ENCODE measurements at places on chromosomes 3 and 15.

DNA sequence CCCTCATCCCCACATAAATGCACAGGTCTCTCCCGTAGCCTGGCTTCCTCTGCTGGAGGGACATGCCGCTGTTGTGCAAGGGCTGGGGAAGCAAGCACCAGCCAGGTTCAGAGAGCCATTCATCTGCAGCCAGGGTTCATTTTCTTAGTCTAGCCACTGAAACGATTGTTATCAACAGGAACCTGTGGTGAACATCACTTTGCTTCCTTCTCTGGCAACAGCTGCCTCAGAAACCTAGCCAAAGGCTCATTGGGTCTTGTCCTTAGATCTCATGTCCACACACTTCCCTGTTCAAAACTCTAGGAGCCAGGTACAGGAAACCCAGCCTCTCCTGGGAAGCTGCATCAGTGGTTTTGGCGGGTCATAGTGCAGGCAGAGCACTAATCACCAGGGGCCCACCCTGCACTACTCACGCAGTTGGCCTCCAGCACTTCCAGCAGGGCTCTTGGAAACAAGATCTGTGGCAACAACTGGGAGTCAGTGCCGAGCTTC, 47.0 kb downstream of the OXNAD1 start:
- no peak for DNase-seq

DNA sequence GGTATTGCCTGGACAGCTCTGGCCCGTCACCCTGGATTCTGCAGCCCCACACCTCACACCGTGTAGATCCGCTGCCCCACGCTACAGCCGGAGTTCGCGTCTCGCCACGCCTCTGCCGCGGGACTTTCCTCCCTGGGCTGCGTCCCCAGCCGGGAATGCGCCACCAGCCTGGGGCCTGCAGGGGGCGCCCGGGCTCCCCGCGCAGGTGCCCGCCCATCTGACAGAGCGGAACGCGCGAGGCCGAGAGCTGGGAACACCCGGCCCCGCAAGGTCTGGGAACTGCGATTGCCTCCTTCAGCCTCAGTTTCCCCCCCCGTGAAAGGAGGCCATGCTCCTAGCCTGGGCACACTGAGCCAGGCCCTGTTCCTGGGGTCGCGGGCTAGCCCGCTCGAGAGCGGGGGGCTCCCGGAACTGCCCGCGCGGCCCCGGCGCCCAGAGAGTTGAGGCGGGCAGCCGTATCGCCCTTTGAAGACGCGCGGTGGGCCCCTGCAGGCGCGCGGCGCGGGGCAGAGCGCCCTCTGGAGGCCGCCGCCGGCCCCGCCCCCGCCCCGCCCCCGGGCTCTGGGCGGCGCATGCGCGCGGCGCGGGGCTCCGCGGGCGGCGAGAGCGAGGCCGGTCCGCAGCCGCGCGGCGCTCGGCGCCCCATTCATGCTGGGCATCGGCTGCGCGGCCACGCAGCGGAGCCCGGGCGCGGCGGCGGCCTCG, at the start of gene PLXNA1:
Gene PLXNA1 (plus strand): TSS at position 645 of the 705 bp plus-strand sequence. CDS start 5,479 bp downstream, outside the sequence.
- peak; percentile 81 for DNase-seq

- no peak for DNase-seq
These were observed 12.3 kb upstream of the PDZRN3 start for GRCh38 chr3:73637042-73637441.

GRCh38 chr3:142888099-142888480, 793 bp downstream of the PCOLCE2 start:
- peak; percentile 51 for DNase-seq

DNA sequence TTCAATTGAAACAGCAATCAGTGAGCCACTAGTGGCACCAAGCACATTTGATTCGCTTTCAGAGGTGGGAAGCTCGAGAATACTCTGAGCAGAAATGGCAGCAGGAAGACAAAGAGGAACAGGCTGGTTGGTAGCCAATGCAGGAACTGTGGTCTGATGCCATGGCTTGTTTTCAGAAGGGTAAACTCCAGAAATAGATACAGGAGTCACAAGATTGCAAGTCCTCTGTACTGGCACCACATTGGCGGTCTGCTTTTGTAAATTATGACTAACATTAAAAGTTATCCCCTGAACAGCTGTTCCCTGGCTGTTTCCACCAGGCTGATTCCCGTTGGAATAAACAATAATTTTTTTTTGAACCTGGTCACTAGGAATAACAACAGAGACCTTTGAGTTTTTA, 35.5 kb downstream of the USF3 start:
- no peak for DNase-seq

DNA sequence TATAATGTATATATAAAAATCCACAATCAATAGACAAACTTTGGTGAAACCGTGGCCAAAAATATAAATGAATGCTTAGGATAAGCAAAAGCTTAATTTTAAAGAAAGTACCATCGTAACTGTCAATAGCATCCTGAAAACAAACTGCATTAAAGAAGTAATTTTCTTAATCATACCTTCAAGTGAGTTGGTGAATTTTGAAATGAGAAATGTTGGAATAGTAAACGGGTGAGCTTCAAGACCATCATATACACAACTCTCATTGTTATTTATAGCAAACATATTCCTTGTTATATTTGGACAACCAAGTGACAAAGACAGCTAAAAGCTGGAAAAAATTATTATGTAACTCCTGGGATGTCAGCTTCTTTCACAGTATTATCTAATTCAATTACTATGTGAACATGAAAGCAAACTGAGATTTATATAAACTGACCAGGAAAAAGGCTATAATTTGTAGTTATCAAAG, 3.7 kb downstream of the DAZL start:
- DNase-seq, result no peak

DNA sequence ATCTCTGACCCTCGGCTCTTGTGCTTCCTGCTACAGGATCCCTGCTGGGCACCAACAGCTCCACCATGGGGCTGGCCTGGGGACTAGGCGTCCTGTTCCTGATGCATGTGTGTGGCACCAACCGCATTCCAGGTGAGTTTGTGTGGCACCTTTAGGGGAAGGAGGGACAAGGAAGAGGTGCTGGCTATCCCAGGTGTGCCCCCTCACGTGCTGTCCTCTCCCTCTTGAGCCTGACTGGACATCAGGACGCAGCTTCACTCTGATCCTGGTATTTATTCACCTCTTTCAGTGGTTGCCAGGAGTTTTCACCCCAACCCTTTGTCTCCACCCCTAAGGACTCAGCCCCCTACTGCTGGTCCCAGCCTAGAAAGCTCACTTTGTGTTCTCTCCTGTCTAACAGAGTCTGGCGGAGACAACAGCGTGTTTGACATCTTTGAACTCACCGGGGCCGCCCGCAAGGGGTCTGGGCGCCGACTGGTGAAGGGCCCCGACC, 960 bp downstream of the THBS1 start:
- DNase-seq, result no peak

DNA sequence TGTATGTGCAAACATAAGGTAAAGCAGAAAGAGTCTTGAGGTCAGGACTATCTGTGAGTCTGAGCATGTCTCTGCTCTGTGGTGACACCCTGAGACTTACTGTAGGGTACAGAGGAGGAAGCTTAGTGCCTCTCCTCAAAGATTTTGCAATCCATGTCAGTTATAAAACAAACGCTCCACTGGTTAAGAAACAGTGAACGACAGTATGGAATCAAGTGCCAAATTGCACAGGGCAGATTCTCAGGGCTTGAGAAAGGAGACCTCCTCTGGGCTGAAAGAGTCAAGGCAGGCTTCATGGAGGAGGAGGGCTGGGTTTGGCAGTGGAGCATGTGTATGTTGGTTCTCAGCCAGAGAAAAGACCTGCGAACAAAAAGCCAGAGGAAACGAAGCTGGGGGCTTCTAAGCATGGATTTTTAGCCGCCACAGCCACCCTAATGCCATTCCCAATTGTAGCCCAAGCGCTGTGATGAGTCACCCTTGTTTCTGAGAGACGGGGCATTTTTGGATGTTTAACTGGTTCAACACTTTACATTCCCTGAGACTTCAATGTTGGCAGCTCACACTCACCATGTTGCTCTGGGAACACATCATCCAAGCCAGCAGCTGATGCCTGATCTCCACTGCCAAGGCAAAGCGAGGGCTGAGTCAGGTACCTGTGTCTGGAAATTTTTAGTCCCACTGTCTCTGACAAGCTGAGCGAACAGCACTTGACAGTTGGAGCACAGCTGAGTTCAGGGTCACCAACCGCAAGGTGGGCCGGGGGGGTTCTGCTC, 3.4 kb upstream of the DGKG start:
- DNase-seq, result no peak

GRCh38 chr15:67070150-67070549, 4.7 kb downstream of the SMAD3 start:
- DNase-seq, result no peak

DNA sequence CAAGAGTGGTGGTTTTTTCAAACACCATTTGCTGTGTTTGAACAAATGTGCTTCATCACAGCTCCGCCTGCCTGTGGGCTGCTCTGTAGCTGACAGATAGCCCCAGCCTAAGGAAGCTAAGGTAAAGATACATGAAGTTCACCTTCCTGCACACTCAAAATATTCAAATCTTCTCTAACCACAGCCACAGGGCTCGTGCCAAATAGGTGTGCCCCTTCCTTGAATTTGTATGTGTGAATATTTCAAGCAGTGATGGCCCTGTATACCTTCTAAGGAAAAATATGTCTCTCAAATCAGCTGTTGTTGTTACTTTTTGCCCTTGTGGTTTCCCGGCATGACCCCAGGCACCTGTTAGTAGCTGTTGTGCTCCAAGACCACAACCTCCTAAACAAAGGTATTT, 92.8 kb downstream of the CCNL1 start:
- no peak for DNase-seq

GRCh38 chr3:127291611-127292010, 3.8 kb upstream of the PRR20G start:
- no peak for DNase-seq

DNA sequence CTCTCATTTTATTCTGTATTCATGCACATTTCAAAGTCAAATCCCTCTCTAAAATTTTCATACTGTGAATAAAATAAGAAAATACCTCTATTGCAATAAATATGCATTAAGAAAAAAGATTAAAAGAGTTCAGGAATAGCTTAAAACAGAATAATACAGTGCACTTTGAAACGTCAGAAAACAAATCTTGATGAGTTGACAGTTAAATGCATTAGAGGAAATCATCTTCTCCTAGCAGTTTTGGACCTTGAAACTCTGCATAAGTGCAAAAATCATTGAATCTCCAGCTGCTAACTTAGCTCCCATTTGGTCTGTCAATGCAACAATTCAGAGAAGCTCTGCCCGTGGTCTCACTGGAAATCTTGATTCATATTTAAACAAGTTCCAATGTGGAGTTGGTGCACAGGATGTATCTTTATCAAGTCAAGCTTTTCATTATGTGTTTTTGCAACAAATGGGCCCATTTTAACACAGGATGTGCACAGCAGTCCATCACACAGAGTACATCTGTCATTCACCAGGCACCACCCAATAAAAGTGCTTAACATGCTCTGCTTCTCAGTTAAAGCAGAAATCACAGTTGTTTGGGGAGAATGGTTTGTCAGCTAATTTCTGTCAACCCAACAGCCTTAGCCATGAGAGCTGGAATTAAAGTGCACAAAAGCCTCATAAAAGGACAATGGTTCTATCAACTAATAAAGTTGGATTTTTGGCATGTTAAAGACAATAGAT, 98.8 kb upstream of the ARRDC4 start:
- no peak for DNase-seq
